ENCODE measurements at places on chromosomes 12 and 14.

- peak; percentile 76 for DNase-seq
These were observed 60.7 kb upstream of the GZMB start for GRCh38 chr14:24694680-24695079.

GRCh38 chr12:66964629-66965028 is 285.8 kb upstream of the GRIP1 start:
- DNase-seq = peak; percentile 72

GRCh38 chr12:89135976-89136634 is 216.2 kb downstream of the DUSP6 start:
- peak; percentile 61 for DNase-seq

- DNase-seq = no peak
These were observed 171.2 kb downstream of the ERC1 start for GRCh38 chr12:1162081-1162760.

DNA sequence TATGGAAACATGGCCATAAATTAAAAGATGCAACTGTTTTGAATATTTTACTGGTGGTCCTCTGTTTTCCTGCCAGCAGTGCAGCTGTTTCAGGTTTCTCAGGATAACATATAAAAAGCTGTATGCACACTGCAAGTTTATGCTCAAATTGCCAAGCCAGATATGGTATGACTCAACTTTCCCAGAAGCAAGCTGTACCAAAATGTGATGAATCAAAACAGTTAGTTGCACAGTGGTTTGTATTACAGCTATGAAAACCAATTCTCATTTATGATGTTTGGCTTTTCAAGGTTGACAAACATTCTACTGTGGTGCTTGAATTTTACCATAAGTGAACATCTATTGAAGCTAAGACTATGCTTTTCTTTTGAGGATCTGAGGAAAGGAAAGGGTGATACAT is 15.5 kb downstream of the TRMT5 start:
- DNase-seq = peak; percentile 72

- no peak for DNase-seq
These were observed 143.7 kb downstream of the AKAP6 start for GRCh38 chr14:32472512-32473463.

DNA sequence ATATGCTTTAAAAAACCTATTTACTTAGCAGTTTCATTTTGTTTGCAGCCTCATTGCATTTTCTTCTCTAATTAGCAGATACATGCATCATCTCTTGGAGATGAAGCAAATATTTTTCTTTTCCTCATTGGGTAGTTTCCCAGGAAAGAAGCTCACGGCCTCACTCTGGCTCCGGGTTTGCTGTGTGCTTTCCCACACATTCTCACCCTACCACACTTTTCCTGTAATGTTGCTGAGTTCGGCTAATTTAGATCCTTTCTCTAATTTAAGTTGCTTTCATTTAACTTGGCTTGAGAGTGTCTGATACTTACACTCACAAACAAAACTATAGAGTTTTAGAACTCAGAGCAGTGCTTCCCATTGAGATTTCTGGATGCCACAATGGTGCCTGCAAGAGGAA is 928.2 kb downstream of the NRXN3 start:
- DNase-seq = no peak

GRCh38 chr12:116159593-116160200 is 117.8 kb downstream of the MED13L start:
- DNase-seq = no peak

- no peak for DNase-seq
These were observed 260.0 kb downstream of the ACSS3 start for GRCh38 chr12:81337886-81338285.

DNA sequence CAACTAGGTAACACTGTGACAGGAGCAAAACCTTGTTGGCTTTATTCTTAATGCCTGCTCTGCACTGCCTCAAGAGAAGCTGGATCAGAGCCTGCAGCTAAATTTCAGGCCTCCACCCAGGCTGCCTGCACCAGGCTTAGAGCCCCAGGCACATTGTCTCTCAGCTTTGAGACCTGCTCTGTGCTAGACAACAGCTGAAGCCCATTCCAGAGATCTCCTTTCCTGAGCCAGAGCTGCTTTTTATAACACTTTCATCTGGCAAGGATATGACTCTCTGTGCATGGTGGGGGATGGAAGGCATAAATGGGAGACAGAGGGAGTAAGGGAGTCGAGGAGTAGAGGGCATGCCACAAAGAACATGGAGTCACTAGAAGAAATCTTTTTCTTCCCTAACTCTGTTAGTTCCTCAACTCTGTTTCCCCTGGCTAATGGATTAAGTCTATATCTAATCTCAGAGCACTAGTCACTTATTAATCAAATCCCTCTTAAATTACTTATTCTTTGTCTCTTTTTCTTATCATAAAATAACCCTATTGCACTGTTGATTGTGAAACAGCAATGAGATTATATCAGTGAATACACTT is 27.1 kb upstream of the LUM start:
- no peak for DNase-seq

DNA sequence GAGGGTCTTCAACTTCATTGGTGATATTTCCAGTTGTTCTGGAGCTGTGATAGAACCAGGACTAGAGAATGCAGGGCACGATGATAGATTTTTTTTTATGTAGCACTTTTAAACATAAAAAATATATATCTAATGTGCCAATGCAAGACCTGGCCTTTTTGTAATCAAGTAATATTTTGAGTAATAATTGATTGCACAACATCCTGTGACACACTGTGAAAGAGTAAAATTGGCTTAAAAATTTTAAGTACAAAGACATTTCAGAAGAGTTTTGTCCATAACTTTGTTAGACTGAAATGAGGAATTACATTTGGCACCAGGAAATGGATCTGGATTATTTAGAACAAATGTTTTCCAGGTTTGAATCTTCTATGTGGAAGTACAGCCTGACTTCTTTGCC is 22.1 kb downstream of the PRKCH start:
- DNase-seq = no peak

GRCh38 chr12:62907078-62907477 is 27.9 kb downstream of the PPM1H start:
- DNase-seq = no peak

GRCh38 chr14:23881282-23881681 is 72.3 kb upstream of the DHRS4 start:
- no peak for DNase-seq

- DNase-seq = no peak
These were observed 50.4 kb downstream of the PSMA6 start for GRCh38 chr14:35342489-35343010.

DNA sequence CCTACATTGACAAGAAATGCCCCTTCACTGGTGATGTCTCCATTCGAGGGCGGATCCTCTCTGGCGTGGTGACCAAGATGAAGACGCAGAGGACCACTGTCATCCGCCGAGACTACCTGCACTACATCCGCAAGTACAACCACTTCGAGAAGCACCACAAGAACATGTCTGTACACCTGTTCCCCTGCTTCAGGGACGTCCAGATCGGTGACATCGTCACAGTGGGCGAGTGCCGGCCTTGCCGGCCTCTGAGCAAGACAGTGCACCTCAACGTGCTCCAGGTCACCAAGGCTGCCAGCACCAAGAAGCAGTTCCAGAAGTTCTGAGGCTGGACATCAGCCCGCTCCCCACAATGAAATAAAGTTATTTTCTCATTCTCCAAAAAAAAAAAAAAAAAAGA is 2.8 kb downstream of the GOLGA3 start:
- no peak for DNase-seq

All from activated CD4-positive, alpha-beta T cell treated with anti-CD3 and anti-CD28 coated beads, Interleukin-2, Interleukin-6, amounts not matched to agents 100 ng/mL and 50 ng/mL, durations not matched to agents 16 hours and 8 hours (primary cell).